ENCODE measurements at places on chromosomes 16 and 17.

GRCh38 chr16:56909527-56909979, 22.4 kb upstream of the HERPUD1 start:
- no peak for DNase-seq

DNA sequence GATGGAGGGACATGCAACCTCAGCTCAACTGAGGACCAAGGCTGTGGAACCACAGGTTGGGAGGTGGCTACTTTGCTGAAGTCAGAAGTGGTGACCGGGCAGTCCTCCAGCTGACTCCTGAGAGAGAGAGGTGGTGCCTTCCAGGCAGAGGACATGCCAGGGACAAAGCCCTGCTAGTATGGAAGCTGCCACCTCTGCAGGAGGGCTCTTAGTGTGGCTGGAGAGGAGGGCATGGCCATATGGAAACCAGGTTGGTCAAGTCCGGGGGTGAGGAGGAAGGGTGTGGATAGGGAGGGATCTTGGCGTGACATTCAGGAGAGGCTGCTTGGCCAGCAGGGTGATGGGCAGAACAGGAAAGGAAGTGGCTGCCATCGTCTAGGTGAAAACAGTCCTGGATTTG, 5.7 kb downstream of the C16orf86 start:
- DNase-seq: no peak

GRCh38 chr16:4376893-4377572, 5.4 kb downstream of the VASN start:
- DNase-seq: no peak

DNA sequence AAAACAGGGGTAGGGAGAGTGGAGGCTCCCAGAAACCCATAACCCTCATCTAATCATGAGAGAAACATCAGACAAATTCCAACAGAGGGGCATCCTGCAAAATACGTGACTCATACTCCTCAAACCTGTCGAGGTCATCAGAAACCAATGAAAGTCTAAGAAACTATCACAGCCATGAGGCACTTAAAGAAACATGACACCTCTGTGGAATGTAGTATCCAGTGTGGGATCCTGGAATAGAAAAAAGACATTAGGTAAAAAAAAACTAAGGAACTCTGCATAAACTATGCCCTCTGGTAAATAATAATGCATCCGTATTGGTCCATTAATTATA, 16.4 kb downstream of the CDH5 start:
- DNase-seq: no peak

DNA sequence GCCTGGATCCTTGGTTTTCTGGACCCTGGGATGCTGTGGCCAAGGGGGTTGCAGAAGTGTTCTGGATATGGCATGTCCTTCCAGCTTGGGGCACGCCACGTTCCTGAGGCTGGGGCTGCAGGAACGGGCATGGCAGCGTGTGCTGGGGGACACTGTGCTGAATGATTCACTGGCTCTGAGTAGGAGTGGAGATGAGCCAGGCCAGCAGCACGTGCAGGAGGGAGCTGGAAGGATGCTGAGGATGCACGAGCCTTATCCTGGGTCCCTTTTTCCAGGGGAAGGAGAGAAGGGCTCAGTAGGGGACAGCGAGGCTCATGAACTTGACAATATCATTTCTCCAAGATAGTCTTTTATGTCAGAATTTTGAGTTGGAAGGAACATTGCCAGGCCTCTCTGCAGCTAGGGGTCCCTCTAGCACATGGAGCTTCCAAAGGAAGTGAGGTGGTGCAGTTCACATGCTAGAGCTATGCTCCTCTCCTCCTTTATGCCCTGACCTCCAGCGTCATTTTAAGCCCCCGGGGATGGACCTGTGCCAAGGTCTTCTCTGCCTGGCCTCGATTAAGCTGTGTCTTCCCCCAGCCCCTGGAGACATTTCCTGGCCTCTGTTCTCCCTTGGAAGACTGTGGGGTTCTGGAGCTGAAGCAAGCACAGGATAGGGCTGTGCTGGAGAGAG, 125.9 kb downstream of the OR1D5 start:
- DNase-seq: no peak

- DNase-seq: no peak
Observed at GRCh38 chr16:83674931-83675535, 132.7 kb upstream of the HSBP1 start.

Data from stimulated activated CD4-positive, alpha-beta T cell treated with anti-CD3 and anti-CD28 coated beads, Interleukin-15, amount 100 ng/mL, for 48 hours (primary cell).